NCI-H1092 (cell line): ENCODE measurements at places on chromosomes 3 and 15.

- DNase-seq = no peak
These were observed 49.5 kb downstream of the CMC1 start for GRCh38 chr3:28290863-28291300.

GRCh38 chr3:58591517-58592510 is 14.6 kb upstream of the FAM107A start:
- DNase-seq = no peak

- DNase-seq = no peak
These were observed 12.4 kb downstream of the NTRK3 start for GRCh38 chr15:88243895-88244787.

- no peak for DNase-seq
These were observed 279.8 kb downstream of the UACA start for GRCh38 chr15:70483513-70483912.

GRCh38 chr3:12356175-12356574 is 67.3 kb downstream of the PPARG start:
- no peak for DNase-seq

DNA sequence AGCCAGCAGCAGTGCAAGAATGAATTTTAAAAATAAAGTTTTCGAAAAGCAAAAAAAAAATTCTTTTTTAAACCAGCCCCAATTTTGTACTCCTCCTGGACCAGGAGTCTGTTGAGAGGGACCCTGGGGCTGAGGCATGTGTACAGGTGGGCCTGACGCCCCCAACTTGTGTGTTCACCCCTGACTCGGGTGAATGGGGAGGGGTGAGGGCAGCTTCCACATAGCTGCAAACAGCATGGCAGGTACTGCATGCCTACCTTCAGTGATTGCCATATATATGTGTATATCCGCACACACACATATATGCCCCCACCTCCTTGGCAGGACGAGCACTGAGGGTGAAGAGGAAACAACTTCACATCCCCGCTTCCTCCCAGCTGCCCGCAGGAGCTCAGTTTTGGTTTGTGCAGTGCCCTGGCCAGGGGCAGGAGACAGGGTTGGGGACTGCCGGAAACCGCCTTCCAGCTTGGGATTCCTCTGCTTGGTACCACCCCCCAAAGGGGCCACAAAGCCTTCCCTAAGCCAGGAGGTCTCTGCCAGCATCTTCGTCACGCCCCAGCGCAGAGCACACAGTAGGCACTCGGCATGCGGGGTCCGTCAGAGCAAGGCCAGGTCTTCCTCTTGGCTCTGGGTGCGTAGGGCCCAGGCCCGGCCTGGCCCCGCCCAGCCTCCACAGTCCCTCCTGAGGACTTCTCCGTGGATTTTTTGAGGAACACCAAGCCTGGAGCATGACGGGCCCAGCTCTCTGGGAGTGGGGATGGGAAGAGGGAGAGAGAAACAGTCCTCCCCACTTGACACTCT is 61.8 kb upstream of the RPL32 start:
- no peak for DNase-seq

- DNase-seq = no peak
These were observed 18.8 kb downstream of the SCAP start for GRCh38 chr3:47456984-47457383.

- DNase-seq = no peak
These were observed 124.2 kb downstream of the LIPC start for GRCh38 chr15:58556028-58556361.

GRCh38 chr3:13393427-13394360 is 26.4 kb downstream of the NUP210 start:
- no peak for DNase-seq

DNA sequence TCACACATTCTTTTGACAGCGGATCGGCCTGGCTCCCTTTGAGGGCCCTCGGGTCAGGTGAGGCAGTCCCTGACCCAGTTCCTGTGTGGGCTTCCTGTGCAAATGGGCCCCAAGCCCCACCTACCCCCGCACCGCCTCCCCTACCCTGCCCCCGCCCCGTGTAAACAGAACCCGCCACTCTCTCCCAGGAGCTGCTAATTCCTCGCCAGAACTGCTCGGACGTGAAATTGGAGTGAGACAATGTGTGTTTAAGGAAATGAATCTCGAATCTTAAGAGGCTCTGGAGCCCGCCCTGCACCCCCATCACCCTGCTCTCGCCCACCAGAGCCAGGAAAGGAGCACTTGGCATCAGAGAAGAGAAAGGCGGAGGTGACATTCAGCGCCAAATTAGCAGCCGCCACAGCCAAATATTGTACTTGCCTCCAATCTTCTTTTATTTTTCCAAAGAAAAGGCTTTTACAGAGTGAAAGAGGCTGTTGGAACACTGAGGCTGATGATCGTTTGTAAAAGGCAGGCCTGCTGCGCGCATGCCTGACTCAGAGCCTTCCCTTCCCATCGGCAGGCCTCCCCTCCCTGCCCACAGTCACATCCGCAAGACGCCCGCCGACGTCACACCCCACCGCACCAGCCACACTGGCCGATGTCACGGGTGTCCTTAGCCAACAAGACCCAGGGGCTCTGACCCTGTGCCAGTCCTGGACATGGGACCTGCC is 53.1 kb downstream of the CACNA2D2 start:
- DNase-seq = peak; percentile 35

DNA sequence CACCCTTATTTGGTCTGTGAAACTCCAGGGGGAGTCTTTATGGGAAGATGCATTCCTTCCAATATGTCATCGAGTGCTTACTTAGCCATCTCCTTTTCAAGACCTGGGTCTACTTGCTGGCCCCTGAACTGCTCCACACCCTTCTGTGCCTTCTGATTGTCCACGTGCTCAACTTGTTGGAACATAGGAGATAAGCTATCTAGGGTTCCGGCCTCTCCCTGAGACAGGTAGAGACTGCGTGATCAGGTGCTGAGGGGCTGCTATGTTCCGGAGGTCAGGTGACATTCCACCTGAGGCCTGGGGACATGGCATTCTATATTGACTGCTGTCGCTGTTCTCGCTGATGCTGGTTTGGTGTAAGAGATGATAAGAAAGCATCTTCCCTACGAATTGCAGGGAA is 65.6 kb downstream of the ATP1B3 start:
- DNase-seq = no peak

GRCh38 chr15:97141871-97142270 is 811.4 kb downstream of the NR2F2 start:
- DNase-seq = no peak

DNA sequence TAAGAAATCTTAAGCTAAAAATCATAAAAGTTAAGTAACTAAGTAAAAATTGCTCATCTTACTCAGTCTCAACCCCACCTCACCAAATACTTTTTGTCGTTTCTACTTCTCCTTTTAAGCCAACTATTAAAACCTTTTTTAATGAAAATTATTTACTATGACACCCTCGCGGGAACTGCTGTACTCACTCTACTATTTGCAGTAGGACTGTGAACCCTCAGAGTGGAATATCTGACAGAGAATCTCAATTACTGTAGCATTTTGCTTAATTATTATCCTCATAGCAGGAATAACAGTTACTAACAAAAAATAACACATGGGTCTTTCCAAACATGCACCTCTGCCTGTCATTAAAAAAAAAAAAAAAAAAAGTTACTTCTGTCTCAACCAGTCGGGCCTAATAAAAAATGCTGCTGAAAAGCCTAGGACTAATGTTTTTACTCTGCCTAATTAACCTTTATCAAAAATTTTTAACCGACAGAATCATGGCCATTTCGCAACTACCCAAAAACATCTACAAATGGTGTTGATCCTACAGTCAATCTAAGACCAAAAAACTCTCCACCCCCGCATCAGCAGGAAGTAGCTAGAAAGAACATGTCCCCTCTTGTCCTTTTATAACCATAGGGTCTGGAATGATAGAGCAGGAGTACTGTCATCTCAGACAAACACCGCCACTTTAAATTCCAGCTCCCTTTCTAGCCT is 10.2 kb downstream of the ALDH1L1 start:
- DNase-seq = no peak

DNA sequence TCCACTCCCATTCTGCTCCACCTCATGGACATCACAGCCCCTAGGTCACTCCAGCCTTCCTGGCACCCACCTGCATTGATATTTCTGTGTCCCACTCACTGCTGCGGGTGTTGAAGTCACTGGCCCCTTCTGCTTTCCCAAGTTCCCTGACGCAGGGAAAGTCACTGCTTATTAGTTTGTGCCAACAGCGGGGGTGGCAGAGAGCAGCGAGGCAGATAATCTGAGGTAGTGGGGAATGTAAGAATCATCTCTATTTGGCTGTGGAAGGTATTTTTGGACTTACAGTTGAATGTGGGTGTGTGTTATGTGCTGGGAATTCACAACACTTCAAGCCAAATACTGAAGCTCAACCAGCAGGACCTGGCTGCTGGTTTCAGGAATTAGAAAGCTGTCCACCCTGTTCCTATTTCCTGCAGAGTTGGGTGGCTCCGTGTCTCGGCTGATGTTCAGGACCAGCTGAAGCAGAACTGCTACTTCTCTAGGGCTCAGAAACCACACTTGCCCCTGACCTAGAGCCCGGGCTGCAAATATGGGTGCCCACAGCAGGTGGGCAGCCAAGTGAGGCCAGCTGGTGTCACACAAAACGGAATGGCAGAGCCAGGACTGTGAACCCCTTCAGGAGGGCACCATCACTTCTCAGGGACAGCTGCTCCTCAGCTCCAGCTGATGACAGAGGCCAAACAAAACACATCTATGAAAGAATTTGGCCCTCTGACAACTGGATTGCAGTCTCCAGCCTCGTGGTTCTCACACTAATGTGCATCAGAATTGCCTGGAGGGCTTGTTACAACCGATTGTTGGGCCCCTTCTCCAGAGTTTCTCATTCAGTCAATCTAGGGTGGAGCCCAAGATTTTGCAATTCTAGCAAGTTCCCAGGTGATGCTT is 57.7 kb downstream of the SEMA5B start:
- peak; percentile 57 for DNase-seq

- no peak for DNase-seq
These were observed 24.2 kb upstream of the LRRFIP2 start for GRCh38 chr3:37198547-37198946.

DNA sequence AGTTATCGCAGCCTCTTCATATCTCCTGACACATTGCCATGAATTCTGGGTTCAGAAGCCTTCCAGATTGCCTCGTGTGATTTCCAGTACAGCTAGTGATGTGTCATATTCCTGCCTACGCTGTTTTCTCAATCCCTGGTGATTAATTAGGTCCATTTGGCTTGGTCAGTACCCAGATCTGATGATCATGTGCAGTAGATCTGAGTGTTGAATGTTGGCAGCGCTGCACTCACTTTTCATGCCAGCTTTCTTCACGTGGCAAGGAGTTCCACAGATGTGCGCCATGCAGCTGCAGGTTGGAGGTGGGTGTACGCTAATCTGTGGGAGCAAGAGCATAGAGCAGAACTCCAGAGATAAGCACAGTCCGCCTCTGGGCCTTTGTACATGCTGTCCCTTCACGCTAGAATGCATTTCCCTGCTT is 86.9 kb upstream of the COL6A5 start:
- DNase-seq = no peak

GRCh38 chr15:69751566-69751965 is 298.9 kb downstream of the RPLP1 start:
- DNase-seq = no peak

- no peak for DNase-seq
These were observed 100.8 kb upstream of the STRIT1 start for GRCh38 chr3:155394240-155394639.

- no peak for DNase-seq
These were observed 37.7 kb upstream of the KLHL25 start for GRCh38 chr15:85832394-85832793.

- no peak for DNase-seq
These were observed 92.2 kb upstream of the MITF start for GRCh38 chr3:69647081-69647480.

DNA sequence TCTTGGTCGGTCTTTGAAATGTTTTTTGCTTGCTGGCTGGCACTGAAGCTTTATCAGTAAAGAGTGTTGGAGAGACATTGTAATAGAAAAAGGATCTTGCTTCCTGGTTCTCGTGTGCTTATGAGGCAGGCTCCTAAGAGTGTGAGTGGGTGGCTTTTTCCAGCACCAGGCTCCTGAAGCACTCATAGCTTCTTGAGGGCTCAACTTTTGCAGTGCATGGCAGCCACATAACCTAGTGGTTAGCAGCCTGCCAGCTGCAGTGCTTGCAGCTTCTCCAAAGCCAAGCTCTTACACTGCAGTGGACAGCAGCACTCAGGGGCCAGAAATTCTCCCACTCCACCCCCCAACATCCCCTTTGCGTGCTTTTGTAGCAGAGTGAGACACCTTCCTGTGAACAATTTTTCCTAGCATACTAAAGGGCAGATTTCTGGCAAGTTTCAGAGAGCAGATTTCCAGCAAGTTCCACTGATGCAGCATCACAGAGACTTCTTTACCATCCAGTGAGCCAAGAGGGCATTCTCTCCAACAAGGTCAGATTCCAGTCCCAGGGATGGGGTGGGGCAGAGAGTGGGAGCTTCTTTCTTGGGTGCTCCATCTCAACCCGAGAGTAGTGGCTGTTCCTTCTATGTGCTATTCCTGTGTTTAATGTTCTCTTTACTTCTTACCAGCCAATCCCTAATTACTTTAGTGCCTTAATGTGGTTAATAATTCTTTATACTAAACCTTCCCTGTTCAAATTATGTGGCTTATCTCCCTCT is 15.8 kb upstream of the ARHGEF26 start:
- no peak for DNase-seq

DNA sequence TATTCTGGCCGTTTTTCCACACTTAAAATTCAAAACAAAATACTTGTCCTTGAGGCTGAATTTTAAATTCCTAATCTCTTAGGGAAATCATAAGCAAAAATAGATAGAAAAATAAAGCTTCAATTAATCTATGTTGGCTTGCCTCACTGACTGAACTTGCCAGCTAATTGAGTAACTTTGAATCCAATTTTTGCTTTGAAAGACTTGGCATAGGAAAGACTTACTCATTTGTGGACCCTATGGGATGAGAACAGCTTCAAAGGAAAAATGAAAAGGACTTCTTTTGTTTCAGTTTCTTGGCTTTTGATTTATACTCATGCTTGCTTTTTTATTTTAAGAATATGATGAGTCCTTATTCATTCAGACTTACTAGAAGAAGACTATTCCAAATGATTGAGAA is 370.7 kb upstream of the RARB start:
- DNase-seq = no peak

DNA sequence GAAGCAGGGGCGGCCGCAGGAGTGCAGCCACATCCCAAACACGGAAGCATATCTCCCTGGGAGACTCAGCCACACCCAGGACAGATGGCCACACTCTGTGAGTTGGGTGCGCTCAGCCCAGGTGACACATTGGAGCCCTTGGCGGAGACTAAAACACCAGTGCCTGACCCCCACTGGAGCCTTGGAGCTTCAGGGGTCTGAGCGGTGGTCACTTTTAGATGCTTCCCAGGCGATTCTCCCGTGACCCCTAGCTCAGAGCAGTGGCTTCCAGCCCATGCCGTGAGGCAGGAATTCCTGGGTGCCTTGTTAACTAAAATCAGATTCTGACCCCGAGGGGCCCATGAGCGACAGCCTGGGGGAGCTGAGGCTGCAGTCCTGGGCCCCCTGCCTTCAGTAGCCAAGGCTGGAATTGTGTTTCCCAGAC is 54.5 kb downstream of the PLXNA1 start:
- DNase-seq = no peak

DNA sequence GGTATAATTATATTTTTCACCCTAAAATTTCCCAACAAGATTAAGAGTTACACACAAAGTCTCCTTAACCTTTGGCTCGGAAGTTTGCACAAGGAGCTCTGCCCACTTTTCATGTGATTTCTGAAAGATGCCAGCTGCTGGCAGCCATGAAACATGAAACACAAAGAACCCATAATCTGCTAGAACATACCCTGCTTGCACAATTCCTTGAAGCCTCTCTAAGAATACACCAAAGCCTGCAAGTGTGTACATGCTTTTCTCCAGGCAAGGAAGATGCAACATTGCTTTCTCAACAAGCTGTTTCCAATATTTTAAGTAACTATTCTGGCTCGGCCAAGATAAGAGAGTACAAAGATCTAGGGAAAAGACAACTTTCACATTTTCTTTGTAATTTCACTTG is 182.0 kb upstream of the WNT5A start:
- no peak for DNase-seq
